ENCODE measurements at places on chromosomes 13 and 19. TPM values are rescaled to one million over a fixed set of nuclear protein-coding genes. Genes with fewer than 3 reads are reported as not detected.

The PSG6 gene
- total RNA-seq = 0.23 TPM

The MAG gene
- total RNA-seq = not detected

The METTL21C gene
- not detected for total RNA-seq

The ZNF791 gene
- total RNA-seq = 29.6 TPM

The ZNF737 gene
- total RNA-seq = 13.7 TPM

The PROZ gene
- total RNA-seq = not detected

The CCDC70 gene
- total RNA-seq = not detected

The HRC gene
- total RNA-seq = not detected

The LACC1 gene
- 7.3 TPM for total RNA-seq

The GPR108 gene
- total RNA-seq = 41.6 TPM
